ENCODE measurements at places on chromosomes 13 and 19. TPM values are rescaled to one million over a fixed set of nuclear protein-coding genes. Genes with fewer than 3 reads are reported as not detected.

GRCh38 chr19:31985001-31985605, 360.3 kb upstream of the ZNF507 start:
- peaks cover 14% of the 10 kb centered on the region for H3K27me3 ChIP-seq
- no peak for DNase-seq
- peaks cover 4% of the 10 kb centered on the region for H3K36me3 ChIP-seq
- H3K27ac ChIP-seq, result no peak overlapping the region
- H3K4me1 ChIP-seq, result no peaks in the 10 kb centered on the region
- H3K4me3 ChIP-seq, result no peak overlapping the region

GRCh38 chr19:28836421-28836820, 376.5 kb downstream of the UQCRFS1 start:
- no peak overlapping the region for H3K27ac ChIP-seq
- peaks cover 8% of the 10 kb centered on the region for H3K27me3 ChIP-seq
- H3K4me1 ChIP-seq, result no peaks in the 10 kb centered on the region
- DNase-seq, result no peak
- no peak overlapping the region for H3K4me3 ChIP-seq

DNA sequence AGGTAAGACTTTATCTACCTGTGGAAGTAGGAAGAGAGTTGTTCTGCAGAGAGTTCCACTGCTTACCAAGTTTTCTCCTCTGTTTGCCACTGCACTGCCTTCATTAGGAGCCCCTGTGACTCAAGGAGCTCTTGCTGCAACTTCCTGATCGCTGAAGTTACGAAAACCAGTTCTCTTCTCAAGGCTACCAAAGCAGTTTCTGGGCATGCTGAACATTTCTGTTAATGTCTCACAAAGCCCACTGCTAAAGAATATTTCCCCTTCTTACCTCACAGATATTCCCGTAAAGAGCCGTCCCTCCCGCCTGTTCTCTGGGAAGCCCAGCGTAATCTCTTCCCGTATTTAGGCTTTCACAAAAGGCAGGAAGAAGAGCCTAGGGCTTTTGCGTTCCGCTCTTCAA, 82.6 kb upstream of the OXGR1 start:
- peaks cover 4% of the 10 kb centered on the region for H3K36me3 ChIP-seq
- H3K4me3 ChIP-seq, result no peak overlapping the region
- H3K4me1 ChIP-seq, result no peaks in the 10 kb centered on the region
- no peaks in the 10 kb centered on the region for H3K27me3 ChIP-seq
- no peak for DNase-seq
- H3K27ac ChIP-seq, result no peak overlapping the region

- no peak for DNase-seq
- H3K4me3 ChIP-seq, result peak overlapping the region; percentile 91
- peaks cover 21% of the 10 kb centered on the region for H3K4me1 ChIP-seq
- peak overlapping the region; percentile 89 for H3K27ac ChIP-seq
Measured at GRCh38 chr13:24511019-24511815, 1.4 kb downstream of the PARP4 start.

DNA sequence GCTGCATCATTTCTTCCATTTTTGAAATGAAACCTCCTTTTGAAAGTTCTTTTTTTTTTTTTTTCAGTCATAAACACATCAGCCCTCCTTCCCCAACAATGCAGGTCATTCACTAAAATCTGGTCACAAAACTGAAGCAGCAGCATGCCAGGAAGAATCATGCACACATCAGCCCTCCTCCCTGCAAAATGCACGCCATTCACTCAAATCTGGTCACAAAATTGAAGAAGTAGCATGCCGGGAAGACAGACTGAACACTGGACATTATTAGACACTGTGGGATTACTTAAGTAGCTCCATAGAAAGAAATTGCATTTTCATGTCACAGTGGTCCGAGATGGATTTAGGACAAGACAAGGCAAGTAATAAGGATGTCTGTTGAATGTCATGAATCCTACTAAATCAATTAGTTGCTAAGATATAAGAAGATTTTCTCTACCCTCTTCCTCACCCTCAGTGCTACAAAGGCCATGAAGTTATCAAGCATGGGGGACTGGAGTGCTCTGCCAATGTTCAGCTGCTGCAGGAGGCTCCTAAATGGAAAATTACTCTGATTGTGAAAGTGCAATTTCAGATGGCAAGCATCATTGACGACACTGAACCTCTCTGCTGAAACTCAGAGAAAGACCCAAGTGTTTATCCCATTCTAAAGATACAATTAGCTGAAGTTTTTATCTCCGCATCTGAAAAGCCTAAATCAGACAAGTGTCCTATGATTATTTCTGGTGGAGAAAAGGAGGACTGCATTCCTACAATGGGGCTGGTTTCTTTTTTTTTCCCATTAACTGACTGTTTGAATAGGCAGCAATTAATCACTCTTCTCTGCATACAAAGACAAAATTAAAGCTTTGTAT, 913.2 kb downstream of the DIAPH3 start:
- H3K27me3 ChIP-seq, result no peaks in the 10 kb centered on the region
- no peak overlapping the region for H3K27ac ChIP-seq
- peaks cover 8% of the 10 kb centered on the region for H3K4me1 ChIP-seq
- DNase-seq, result no peak

GRCh38 chr19:2624537-2625091, 77.9 kb downstream of the GNG7 start:
- H3K27me3 ChIP-seq, result no peaks in the 10 kb centered on the region
- peaks cover 5% of the 10 kb centered on the region for H3K36me3 ChIP-seq
- no peak for DNase-seq
- H3K27ac ChIP-seq, result no peak overlapping the region
- H3K4me3 ChIP-seq, result no peak overlapping the region

KLK10 gene
- 2.2 TPM for total RNA-seq

GRCh38 chr13:28282451-28282850, 144.1 kb downstream of the PAN3 start:
- no peak overlapping the region for H3K4me3 ChIP-seq
- DNase-seq, result no peak
- H3K27me3 ChIP-seq, result no peaks in the 10 kb centered on the region

CPAMD8 gene
- 42.9 TPM for total RNA-seq

DNA sequence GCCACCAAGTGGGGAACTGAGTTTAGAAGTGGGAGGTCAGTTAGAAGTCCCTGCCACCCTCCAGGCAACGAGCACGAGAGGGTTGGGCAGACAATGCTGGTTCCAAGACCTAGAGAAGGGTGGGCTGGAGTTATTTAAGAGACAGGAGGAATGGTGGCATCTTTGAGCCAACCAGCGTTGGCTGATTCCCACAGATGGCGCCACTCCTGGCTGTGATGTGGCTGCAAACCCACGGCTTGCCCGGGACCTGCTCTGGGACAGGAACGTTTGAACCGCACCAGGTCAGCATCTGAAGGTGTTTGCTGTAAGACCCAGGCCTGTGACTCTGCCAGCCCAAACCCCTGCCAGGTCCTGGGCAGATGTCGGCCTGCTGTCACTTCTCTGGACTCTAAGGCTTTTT, 42.8 kb downstream of the BICRA start:
- H3K4me1 ChIP-seq, result peaks cover 13% of the 10 kb centered on the region
- peaks cover 45% of the 10 kb centered on the region for H3K36me3 ChIP-seq
- no peak overlapping the region for H3K27ac ChIP-seq

FPR3 gene
- not detected for total RNA-seq

ZNF304 gene
- 12.1 TPM for total RNA-seq

GRCh38 chr19:17686023-17686521, 2.1 kb downstream of the UNC13A start:
- H3K27ac ChIP-seq, result no peak overlapping the region
- H3K36me3 ChIP-seq, result no peaks in the 10 kb centered on the region
- peak overlapping the region; percentile 60 for H3K4me3 ChIP-seq
- peaks cover 7% of the 10 kb centered on the region for H3K4me1 ChIP-seq
- peaks cover 77% of the 10 kb centered on the region for H3K27me3 ChIP-seq

GRCh38 chr19:47776568-47776967, 1.9 kb upstream of the SELENOW start:
- peak overlapping the region; percentile 66 for H3K27ac ChIP-seq
- no peak for DNase-seq
- H3K4me3 ChIP-seq, result peak overlapping the region; percentile 58
- peaks cover 14% of the 10 kb centered on the region for H3K4me1 ChIP-seq

- no peaks in the 10 kb centered on the region for H3K36me3 ChIP-seq
- H3K27me3 ChIP-seq, result peaks cover 13% of the 10 kb centered on the region
- H3K4me3 ChIP-seq, result peak overlapping the region; percentile 78
Measured at GRCh38 chr19:40192758-40193586, 1.7 kb downstream of the MAP3K10 start.

- no peaks in the 10 kb centered on the region for H3K36me3 ChIP-seq
- no peak overlapping the region for H3K27ac ChIP-seq
- H3K27me3 ChIP-seq, result peaks cover 4% of the 10 kb centered on the region
- DNase-seq, result no peak
Measured at GRCh38 chr13:86051134-86052103, 252.2 kb upstream of the SLITRK6 start.

MAP1S gene
- total RNA-seq, result 87.1 TPM

ZNF441 gene
- 6.3 TPM for total RNA-seq

DNA sequence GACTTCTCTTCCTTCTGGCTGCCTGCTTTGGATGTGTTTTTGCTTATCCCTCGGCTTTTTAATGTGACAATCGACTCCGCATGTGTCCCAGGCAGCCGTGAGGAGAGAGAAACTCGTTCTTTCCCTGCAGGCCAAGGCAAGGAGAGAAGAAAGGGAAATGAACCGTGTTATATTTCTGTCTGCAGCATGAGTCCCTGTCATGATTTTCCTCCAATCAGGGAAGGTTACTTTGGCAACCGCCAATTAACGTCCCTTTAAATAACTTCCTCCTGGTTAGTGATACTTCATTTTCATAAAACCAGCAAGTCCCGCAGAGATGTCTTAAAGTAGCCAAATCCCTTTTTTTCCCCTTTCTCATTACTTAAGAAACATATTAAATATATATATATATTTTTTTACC, 42.6 kb downstream of the RFC3 start:
- no peak for DNase-seq
- no peaks in the 10 kb centered on the region for H3K36me3 ChIP-seq
- H3K27ac ChIP-seq, result no peak overlapping the region
- H3K4me1 ChIP-seq, result peaks cover 3% of the 10 kb centered on the region

DNA sequence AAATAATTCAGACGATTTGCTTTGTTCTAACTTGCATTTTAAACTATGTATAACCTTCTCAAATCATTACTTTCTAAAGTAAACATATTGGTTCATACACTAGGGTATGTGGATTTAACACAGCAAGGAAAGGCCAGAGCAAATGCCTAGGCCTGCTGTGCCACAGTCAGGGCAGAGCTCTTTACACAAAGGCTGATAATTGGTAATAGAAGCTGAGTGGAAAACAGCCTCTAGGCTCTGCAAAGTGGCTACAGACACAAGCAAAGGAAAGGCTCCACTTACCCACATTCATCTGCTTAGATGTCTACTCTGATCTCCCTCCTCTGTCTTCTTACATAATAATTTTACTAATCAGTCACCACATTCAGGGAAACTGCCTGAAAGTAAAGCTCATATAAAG, 382.9 kb downstream of the OLFM4 start:
- no peaks in the 10 kb centered on the region for H3K27me3 ChIP-seq
- no peaks in the 10 kb centered on the region for H3K36me3 ChIP-seq
- H3K4me3 ChIP-seq, result no peak overlapping the region
- peaks cover 18% of the 10 kb centered on the region for H3K4me1 ChIP-seq
- no peak for DNase-seq

PALM gene
- total RNA-seq, result 64.1 TPM

- H3K27me3 ChIP-seq, result no peaks in the 10 kb centered on the region
- peak overlapping the region; percentile 32 for H3K4me3 ChIP-seq
Measured at GRCh38 chr19:46766569-46767317, 20.5 kb upstream of the STRN4 start.

DNA sequence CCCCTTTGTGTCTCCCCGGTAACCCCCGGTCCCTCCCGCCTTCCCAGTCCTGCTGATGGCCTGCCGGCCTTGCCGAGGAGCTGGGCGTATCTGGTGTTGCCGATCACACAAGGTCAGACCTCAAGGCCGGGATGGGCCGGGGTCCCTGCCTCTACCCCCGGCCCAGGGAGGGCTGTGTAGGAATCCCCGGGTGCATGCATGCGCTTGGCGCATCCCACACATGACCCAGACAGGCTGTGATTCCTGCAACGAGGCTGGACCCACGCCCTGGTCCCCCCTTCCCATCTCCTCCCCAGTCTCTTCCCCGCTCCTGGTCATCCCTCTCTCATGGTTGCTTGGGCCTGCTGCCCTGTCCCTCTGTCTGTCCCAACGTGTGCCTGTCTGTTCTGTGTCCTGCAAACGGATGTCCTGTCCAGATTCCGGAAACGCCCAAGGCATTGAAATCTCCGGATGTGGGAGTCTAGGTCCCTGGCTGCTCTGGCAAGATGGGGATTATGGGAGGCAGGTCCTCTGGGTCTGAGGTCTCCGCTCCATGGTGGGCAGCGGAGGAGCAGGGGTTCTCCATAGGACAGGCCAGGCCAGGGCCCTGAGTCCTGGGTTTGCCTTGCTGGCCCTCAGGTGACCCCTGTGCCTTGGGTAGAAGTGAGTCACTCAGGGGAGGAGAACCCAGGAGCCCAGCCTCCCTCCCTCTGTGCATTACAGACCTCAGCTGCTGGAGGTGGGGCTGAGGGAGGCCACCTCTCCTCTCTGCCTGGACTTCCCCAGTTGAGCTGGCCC, 1.6 kb downstream of the PKN1 start:
- H3K27me3 ChIP-seq, result peaks cover 9% of the 10 kb centered on the region
- peak overlapping the region; percentile 87 for H3K4me3 ChIP-seq
- H3K27ac ChIP-seq, result peak overlapping the region; percentile 81
- DNase-seq, result no peak

DNA sequence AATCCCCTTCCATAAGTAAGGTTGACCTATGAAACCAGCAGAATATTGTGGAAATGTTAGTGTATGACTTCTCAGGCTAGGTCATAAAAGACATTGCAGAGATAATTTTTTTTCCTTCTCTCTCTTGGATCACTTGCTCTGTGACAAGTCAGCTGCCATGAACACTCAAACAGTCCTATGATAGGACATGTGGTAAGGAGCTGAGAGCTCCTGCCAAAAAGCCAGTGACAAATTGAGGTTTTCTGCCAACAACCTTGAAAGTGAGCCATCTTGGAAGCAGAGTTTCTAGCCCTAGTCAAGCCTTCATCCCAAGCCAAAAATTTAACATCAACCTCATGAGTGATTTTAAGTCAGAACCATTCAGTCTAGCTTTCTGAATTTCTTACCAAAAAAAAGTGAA, 270.9 kb upstream of the NBEA start:
- H3K36me3 ChIP-seq, result no peaks in the 10 kb centered on the region
- H3K27ac ChIP-seq, result no peak overlapping the region
- H3K27me3 ChIP-seq, result no peaks in the 10 kb centered on the region
- no peak for DNase-seq
- H3K4me1 ChIP-seq, result peaks cover 8% of the 10 kb centered on the region
- H3K4me3 ChIP-seq, result no peak overlapping the region

DNA sequence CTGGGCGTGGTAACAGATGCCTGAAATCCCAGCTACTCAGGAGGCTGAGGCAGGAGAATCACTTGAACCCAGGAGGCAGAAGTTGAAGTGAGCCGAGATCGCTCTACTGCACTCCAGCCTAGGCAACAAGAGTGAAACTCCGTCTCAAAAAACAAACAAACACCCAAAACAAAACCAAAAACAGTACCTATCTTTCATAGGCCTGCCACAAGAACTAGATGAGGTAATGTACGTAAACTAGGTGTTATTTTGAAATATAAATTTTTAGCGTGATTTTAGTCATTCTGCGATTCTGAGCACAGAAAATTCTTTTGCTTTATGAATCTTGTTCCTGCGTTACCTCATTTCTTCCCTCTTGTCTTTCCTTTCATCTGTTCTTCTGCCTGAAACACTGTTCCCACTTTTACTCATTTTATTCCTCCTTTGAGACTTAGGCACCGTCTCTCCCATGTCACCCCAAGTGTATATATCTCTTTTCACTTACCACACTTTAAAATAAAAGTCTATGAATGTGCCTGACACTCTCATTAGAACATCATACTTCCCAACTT, 238.2 kb upstream of the HTR2A start:
- no peak overlapping the region for H3K27ac ChIP-seq
- H3K27me3 ChIP-seq, result no peaks in the 10 kb centered on the region
- H3K4me3 ChIP-seq, result no peak overlapping the region
- H3K36me3 ChIP-seq, result no peaks in the 10 kb centered on the region

- peak overlapping the region; percentile 100 for H3K4me3 ChIP-seq
- no peaks in the 10 kb centered on the region for H3K36me3 ChIP-seq
- peak overlapping the region; percentile 99 for H3K27ac ChIP-seq
- peaks cover 24% of the 10 kb centered on the region for H3K4me1 ChIP-seq
Measured at GRCh38 chr13:99087954-99088491, 110.2 kb upstream of the DOCK9 start.

All from type B pancreatic cell (in vitro differentiated cells).